ENCODE measurements at places on chromosomes 3 and 15.
A peak's percentile ranks its signal among the peaks of the same experiment; 100 is the strongest.

GRCh38 chr3:184907681-184908649 is 96.0 kb downstream of the VPS8 start:
- DNase-seq: peak; percentile 19

GRCh38 chr15:77688266-77688665 is 55.6 kb upstream of the LINGO1 start:
- no peak for DNase-seq

DNA sequence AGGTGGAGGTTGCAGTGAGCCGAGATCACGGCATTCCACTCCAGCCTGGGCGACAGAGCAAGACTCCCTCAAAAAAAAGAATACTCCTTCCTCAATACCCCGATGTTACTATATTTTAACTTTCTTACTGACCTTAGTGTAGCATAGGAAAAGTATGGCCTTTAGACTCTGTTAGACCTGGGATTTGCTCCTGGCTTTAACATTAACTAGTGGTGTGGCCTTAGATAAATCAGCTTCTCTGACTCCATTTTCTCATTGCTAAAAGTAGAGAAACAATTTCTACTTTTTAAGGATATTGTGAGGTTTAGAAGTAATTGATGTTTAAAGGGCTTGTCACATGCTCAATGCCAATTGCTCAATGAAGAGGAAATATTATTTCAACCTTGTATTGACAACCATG is 7.6 kb upstream of the IL1RAP start:
- DNase-seq: no peak

DNA sequence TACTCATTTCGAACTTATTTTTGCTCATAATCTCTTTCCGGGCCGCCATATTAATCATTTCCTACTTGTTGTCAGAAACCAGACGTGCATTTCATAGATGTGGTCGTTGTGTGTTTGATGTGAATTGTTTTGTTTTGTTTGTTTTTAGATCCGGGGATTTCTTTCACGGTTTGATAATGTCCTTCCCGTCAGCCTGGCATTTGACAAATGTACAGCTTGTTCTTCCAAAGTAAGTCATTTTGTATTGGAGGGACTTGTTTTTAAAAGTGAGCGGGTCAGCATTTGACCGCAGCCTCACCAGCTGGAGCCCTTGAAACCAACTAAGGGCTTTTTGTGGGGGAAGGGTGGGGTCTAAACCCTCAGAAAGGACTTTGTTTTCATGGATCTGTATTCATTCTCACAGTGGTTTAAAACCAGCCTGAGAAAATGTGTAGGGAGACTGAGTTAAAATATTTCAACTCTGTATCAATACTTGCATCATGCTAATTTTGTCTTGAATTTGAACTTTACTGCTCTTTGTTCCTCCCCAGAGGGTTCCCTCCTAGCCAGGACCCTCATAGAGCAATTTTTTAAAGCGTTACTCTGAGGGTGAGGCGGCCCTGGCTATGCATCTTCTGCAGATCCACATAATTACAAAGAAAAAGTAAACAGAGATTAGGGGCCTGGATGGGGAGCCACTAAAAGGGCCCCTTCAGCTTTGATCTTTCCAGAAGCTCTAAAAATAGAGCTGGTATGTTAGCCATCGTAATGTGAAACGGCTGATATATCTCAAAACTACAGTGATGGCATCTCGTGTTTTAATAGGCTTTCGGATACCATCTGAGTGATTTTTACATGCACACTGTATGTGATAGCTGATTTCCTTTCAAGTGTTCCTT is 107.9 kb downstream of the ATG7 start:
- DNase-seq: no peak

DNA sequence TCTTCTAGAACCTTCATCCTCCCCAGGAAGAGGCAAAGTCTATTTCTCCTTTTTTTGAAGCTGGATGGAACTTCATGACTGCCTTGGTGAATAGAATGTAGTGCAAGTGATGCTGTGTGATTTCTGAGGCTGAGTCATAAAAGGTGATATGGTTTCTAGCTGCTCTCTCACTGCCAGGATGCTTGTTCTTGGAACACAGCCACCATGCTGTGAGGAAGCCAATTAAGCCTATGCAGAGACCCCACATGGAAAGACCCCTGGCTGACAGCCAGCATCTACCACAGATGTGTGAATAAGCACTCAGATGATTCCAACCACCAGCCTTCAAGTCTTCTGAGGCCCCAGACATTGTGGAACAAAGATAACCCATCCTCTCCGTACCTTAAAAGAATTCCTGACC is 57.0 kb downstream of the ISL2 start:
- DNase-seq: no peak

DNA sequence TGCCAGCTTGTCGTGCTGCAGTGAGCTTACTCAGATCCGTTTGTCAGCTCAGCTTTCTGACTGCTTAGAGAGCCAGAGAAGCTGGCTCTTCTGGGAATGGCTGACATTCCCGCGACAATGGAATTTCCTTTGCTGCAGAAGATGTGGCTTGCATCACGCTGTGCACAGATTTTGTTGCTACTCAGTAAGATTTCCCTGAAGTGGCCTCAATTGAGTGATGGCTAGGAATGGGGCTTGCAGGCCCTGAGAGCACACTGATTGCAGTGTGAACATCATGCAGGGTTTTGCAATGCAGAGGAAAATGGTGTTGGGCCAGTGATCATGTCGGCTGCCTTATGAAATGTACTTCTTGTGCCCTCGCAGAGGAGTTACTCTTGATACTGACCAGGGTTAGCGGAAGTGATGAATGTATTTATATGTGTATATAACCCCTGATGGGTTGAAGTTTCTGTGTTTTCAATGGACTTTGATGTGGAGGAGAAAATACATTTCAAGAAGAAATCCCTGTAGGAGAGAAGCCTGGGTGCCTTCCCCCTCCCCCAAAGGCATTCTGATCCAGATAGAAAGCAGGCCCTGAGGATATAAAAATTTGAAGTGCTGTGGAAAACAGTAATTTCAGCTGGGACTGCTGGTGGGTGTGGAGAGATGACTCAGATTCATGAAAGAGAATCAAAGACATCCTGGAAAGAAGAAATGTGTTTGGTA is 102.5 kb upstream of the PDZRN3 start:
- DNase-seq: peak; percentile 44

DNA sequence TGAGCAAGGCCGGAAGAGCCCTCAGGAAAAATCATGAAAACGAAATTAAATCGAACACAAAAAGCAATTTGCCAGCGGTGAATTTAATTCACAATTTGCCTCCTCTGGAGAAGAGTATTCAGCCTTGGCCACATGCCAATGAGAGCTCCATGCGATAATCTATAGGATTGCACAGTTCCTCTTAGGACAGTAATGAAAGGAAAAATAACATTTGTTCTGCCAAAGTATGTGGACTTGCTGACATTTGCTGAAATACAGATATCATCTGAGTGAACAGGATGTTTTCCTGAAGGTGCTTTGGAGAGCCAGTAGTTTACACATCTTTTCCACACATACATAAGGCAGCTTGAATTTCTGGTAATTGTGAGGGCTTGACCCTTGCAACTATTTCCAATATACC is 188.6 kb upstream of the PDZRN3 start:
- no peak for DNase-seq

- DNase-seq: no peak
Measured at GRCh38 chr15:28020644-28021043, 78.5 kb downstream of the OCA2 start.

DNA sequence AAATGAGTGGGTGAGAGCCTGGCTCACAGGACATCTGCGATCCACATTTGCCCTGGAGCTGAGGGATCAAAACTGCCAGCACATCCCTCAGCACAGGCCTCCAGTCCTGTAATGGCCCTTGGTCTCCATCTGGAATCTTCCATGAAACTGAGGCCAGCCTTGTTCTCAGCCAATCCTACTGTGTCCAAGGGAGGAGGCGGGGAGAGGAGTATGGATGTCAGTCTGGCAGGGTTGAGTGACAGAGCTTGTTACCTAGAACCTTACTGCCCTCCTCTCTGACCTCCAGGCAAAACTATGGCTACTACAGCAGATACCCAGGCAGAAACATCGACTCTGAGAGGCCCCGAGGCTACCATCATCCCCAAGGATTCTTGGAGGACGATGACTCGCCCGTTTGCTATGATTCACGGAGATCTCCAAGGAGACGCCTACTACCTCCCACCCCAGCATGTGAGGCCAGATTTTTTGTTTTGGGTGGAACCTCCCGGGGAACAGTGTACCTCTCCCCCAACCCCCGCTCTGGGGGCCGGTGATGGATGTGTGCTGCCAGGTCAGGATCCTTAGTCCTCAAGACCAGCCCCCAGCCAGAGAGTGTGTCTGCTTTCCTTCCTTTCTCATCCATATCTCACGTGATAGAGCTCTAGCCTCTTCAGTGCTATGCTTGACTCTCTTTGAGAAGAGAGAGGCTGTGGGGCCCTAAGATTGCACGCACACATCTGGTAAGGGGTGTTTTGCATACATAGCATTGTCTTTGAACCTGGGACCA is 41.3 kb downstream of the CHDH start:
- DNase-seq: no peak

GRCh38 chr3:157460253-157460652 is 23.6 kb downstream of the PTX3 start:
- no peak for DNase-seq

DNA sequence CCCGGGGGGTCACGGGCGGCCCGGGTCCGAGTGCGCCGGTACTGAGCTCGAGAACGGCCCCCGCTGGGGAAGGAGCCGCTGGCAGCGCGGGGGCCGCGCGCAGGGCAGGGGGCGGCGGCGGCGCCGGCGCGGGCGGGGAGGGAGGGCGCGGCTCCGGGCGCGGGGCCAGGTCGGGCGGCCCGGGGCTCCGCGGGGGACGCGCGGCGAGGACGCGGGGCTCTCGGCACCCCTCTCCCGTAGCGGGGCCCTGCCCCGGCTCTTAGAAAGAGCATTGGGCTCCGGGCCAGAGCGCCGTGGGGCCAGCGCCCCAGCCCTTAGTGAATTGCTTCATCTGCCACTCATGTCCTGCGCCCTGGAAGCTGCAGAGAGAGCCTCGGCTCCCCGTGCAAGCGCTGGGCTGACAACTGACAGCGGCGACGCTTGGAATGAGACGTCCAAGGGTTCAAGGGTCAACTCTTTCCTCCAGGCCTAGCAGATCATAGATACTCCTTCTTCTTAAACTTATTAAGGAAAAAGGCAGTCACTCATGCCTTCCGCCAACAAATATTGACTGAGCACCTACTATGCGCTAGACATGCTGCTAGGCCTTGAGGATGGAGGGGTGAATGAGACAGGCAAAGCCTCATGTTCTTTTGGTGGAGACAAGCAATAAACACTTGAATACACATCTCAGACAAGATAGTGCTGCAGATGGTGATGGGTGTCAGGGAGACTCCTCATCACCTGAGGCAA is 140.8 kb downstream of the SMAD6 start:
- peak; percentile 82 for DNase-seq

DNA sequence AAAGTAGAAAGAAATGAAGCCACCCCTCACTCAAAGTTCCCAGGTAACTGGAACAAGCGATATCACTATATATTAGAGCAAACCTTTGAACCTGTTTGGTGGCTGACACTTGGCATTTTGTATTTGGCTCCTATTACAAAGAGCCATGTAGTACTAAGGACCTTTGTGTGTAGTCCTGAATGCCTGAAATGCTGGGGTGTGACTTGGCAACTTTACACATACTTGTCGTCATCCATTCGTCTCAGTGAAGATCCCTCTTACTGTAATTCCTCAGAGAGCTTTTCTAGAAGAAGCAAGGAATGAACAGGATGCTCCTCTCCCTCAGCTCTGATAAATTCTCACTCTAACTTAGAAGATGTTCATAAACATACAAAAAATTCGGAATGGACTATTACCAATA is 216.1 kb upstream of the CDIN1 start:
- peak; percentile 11 for DNase-seq

GRCh38 chr3:102353805-102354204 is 81.0 kb upstream of the ZPLD1 start:
- DNase-seq: no peak

- no peak for DNase-seq
Measured at GRCh38 chr3:57094575-57094974, 34.1 kb downstream of the SPATA12 start.

GRCh38 chr3:90055666-90056065 is 948.2 kb downstream of the EPHA3 start:
- no peak for DNase-seq

- no peak for DNase-seq
Measured at GRCh38 chr3:14699643-14700042, 24.7 kb downstream of the C3orf20 start.

GRCh38 chr3:72597756-72598195 is 250.5 kb downstream of the SHQ1 start:
- DNase-seq: peak; percentile 41

GRCh38 chr3:107441617-107442016 is 64.4 kb downstream of the CCDC54 start:
- DNase-seq: no peak

DNA sequence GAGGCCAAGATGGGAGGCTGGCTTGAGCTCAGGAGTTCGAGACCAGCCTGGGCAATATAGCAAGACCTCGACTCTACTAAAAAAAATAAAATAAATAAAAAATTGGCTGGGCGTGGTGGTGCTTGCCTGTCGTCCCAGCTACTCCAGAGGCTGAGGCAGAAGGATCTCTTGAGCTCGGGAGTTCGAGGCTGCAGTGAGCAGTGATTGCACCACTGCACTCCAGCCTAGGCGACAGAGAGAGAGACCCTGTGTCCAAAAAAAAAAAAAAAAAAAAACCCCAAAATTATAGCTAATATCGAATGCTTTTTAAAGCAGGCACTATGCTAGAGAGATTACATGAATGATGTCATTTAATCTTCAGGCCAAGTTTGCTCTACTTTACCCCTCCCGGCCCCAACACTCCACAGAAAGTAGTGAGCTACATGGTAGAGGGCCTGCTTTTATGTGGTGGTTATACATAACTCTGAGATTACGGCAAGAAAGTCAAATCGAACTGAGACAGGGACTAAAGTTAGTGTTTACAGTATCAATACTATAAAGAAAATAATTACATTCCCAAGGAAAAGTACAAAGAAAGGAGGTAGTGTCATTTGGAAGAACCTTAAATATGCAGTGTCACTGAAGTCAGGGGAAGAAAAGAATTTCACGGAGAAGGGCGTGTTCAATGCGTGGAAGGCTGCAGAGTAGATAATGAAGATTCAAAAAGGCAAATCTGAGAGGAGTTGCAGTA is 1.1 kb downstream of the ADPGK start:
- no peak for DNase-seq

- DNase-seq: no peak
Measured at GRCh38 chr15:30979457-30979856, 12.0 kb downstream of the MTMR10 start.

- no peak for DNase-seq
Measured at GRCh38 chr3:154122552-154122911, 1.3 kb downstream of the ARHGEF26 start.

- no peak for DNase-seq
Measured at GRCh38 chr3:144777906-144778305, 806.3 kb downstream of the DIPK2A start.

- DNase-seq: no peak
Measured at GRCh38 chr3:82186017-82186416, 424.6 kb upstream of the GBE1 start.
